ENCODE measurements at places on chromosomes 3 and 15.

- no peak for DNase-seq
Measured at GRCh38 chr15:31156226-31156625, 54.7 kb upstream of the TRPM1 start.

DNA sequence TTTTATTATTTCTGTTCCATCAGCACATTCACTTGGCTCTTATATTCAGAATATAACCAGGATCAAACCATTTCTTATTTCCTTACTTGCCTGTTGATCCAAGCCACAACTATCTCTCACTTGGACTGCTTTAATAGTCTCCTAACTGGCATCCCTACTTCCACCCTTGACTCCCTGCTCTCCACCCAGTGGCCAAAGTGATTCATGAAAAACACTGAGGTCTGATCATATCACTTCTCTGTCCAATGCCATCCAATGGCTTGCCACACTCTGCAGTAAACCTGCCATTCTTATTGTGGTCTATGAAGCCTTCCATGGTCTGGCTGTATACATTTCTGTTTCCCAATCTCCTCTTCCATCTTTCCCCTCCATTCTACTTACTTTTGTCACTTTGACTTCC is 576.1 kb downstream of the PDCD6IP start:
- DNase-seq, result no peak

DNA sequence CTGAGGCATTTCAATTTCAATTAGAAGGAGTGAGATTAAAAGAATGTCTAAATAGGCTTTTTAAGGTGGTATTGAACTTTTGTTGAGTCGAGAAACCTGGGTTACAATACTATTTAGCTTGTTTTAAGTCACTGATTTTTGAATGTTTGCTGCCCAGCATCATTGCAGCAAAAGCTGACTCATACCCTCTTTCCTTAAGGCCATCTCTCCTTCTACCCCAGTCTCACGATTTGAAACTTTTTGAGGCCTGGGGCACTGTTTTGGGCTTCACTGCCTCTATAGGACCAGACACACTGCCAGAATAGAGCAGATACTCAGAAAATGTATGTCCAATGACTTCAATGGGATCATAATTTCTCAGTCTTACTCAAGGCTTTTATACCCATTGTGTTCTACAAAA is 319.6 kb upstream of the TGFBR2 start:
- DNase-seq, result no peak

GRCh38 chr3:45911511-45912226 is 25.3 kb downstream of the CCR9 start:
- no peak for DNase-seq

DNA sequence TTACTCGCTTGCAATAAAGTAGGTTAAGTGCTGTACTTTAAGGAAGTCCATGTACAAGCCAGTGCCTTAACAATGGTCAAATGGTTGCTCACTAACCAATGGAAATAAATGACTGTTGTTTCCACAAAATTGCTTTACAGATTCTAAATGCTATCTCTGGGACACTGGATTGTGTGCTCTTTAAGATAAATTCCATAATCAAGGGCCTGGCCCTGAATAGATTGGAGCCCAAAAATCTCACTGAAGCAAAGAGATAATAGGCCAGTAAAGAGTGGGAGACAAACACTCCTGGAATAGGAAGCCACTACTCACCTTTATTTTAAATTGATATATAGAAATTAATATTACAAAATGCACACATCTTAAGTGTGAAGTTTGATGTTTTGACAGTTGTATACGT is 62.4 kb upstream of the GOLGA6B start:
- DNase-seq, result no peak

GRCh38 chr3:150259526-150260397 is 148.3 kb upstream of the TSC22D2 start:
- no peak for DNase-seq

- DNase-seq, result no peak
Measured at GRCh38 chr3:67524046-67524445, 130.4 kb downstream of the SUCLG2 start.

DNA sequence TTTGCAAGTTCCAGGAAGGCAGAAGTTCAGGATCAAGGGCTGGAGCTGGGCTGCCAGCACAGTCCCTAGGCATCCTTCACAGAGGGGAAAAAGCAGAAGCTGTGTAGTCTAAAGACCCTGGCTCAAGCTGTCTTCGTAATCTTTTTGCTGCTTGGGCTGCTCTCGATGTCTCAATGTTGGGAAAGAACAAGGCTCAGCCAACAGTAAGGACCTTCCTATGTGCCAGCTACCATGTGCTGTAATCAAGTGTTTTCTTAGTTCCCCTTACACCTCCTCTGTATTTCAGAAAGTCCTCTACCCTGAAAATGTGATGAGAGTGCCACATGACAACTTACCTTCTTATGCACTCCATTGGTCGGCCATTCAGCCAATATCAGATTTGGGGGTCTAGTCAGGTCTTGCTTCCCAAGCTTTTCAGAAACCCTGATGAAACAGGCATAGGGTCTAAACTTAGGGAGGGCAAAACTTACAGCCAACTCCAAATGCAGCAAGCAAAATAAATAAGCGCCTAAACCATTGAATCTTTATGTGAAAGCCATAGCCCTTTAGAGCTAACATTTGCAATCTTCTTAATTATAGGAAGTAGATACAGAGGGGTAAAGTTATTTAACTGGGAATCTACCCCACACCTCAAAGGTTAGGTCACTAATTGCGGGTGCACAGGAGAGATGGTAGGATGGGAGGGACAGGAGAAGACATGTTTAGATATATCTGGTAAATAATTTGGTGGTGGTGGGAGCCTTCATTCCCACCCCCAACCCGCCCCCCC is 1.2 kb upstream of the EDEM1 start:
- DNase-seq, result no peak

DNA sequence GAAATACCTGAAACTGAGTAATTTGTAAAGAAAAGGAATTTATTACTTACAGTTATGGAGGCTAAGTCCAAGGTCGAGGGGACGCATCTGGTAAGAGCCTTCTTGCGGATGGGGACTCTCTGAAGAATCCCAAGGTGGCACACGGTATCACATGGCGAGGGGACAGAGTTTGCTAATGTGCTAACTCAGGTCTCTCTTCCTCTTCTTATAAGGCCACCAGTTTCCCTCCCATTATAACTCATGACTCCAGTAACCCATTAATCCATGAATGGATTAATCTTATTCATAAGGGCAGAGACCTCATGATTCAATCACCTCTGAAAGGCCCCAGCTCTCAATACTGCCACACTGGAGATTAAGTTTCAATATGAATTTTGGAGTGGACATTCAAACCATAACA is 15.7 kb downstream of the ZBED2 start:
- DNase-seq, result no peak

- no peak for DNase-seq
Measured at GRCh38 chr15:67828969-67829646, 3.8 kb downstream of the SKOR1 start.

DNA sequence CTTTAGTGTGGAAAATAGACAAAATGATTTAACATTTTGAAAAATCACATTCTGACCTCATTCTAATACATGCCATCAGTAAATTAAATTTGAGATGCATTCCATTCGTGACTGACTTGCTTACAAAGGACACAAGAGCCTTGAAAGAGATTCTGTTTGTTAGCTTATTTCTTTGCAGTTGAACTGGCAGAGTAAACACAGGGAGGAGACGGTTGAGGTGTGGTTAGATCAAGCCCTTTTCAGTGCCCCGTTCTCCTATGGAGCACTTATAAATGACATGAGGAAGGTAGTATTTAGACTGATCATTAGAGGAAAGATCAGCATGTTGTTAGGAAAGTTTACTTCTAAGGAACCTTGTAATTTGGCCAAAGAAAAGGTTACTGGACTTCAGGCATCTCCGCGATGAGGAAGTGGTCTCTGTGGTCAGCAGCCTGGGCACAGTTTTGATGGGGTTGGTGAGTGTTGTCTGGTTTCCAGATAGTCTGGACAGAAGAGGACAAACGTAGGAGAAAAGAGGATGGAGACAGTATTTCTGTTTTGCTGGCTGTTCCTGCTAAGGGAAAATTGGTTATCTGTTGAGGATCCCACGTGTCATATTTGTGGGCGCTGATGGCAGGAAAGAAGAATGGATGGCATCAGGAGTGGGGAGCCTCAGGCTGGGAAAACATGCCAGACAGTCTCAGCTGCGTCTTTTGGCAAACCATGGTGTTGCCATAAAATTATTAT is 328.9 kb upstream of the TBL1XR1 start:
- no peak for DNase-seq

DNA sequence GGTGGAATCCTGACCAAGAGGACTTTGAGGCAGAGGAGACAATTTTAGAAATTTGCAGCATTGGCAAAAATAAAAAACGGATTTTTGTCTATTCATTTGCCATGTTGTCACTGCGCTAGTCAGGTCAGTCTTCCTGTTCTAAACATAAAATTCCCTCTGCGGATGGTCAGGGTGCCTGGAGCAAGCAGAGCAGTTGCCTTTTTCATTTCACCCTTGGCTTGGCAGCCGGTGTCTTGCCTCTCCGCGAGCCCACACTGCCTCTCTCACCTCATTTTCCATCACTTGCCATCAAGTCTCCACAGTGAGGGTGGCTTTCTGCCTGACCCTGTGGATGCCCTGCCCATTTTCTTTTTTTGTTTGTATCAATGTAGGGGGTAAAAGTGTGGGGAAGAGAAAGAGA is 396.1 kb downstream of the LRTM1 start:
- no peak for DNase-seq

- no peak for DNase-seq
Measured at GRCh38 chr3:43071313-43071893, 34.5 kb downstream of the POMGNT2 start.

- DNase-seq, result no peak
Measured at GRCh38 chr3:13536832-13537231, 12.1 kb upstream of the FBLN2 start.

GRCh38 chr15:41928637-41929620 is 35.1 kb upstream of the SPTBN5 start:
- no peak for DNase-seq

DNA sequence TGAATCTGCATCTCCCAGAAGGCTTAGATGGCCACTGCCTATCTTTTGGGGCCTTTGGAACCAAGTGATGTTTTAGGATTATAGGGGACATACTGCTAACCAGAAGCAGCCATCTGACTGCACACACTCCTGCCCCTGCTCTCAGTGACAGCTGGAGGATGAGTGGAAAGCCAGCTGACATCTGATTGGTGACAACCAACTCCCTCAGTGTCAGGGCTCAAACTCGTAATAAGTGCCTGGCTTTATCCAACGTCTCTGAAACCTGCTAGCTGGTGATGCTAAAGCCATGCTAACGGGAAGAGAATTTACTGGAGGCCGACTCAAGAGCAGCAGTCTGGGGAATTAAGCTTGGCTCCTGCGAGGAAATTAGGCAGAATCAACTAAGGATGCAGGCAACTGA is 35.1 kb downstream of the KY start:
- no peak for DNase-seq

DNA sequence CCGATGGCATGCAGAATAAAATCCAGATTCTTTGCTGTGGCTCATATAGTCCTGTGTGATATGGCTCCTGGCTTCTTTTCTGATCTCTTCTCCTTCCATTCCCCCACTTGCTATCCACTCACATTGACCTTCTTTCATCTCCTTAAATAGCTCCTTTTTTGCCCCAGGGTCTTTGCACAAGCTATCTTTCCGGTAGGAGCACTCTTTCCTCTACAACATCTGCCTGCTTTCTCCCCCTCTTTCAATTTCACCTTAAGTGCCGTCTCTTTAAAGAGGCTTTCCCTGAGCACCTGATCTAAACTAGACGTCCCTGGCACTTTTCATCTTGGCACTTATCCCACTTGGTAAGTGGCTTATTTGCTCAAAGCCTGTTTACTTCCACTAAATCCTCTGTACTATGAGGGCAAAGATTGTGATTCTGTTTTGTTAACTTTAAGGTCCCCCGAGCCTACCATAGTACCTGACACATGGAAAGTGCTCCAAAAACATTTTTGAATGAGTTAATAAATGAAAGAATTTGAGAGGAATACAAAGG is 323.3 kb upstream of the TLE3 start:
- DNase-seq, result no peak
